ENCODE measurements at places on chromosomes 5 and 9.

- DNase-seq, result no peak
These were observed 32.5 kb upstream of the MIER3 start for GRCh38 chr5:56984445-56984844.

DNA sequence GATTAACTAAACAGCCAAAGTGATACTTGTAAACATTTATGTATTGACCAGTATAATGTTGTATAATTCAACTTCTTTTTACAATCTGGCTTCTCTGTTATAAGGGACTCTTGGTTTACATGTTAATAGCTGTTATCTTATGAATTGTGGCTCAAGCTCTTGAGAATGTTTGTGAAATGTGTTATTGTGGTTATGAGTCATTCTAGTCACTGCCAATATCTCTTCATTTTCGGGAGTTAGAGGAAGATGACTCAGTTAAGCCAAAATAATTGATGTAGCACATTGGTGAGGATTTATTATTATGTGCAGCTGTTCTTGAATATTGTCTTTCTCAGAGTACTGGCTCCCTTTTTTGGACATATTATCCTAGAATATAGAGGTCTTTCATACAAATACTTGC is 655.2 kb upstream of the RIOK2 start:
- DNase-seq, result no peak

GRCh38 chr9:91833878-91834255 is 116.2 kb downstream of the ROR2 start:
- DNase-seq, result no peak

DNA sequence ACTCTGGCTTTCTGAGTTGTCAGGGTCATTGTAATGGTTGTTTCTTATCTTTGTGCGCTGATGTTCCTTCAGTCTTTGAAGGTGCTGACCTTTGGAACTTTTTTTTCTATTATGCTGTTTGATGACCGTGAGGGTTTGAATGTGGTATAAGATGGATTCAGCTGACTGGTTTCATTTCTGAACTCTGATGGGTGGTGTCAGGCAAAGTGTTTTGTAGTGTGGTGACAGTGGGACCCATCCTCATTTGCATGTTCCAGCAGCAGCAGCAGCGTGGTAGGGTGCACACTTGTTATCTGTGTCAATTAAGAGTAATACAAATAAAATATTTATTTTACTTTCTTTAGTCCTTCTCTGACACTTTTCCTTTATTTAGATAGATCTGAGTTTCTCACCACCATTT is 227.7 kb upstream of the PRR16 start:
- no peak for DNase-seq

- DNase-seq, result peak; percentile 22
These were observed 103.8 kb downstream of the MAP1B start for GRCh38 chr5:72210888-72211678.

- DNase-seq, result no peak
These were observed 7.8 kb downstream of the PLEKHG4B start for GRCh38 chr5:99815-100214.
